ENCODE measurements at places on chromosomes 7 and 10. TPM values are rescaled to one million over a fixed set of nuclear protein-coding genes. Genes with fewer than 3 reads are reported as not detected.

GRCh38 chr10:88379575-88379974 is 203.5 kb downstream of the RNLS start:
- no peak for DNase-seq
- no peaks in the 10 kb centered on the region for H3K4me1 ChIP-seq
- H3K27ac ChIP-seq, result no peak overlapping the region
- no peak overlapping the region for H3K4me3 ChIP-seq
- no peaks in the 10 kb centered on the region for H3K36me3 ChIP-seq

DNA sequence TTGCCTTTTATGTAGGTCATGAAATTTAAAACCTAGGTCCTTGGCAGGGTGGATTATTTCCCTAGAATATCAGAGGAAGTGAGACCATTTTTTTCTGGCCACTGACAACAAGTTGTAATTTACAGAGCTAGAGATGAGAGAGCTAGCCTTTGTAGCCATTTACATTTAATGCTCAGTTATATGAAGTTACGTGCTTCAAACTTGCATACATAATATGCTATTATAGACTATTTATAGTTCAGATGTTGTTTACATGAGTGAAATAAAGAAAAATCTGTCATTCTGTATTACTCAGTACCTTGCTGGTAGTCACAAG is 234.9 kb upstream of the MBL2 start:
- H3K4me1 ChIP-seq, result no peaks in the 10 kb centered on the region
- no peak overlapping the region for H3K4me3 ChIP-seq
- no peaks in the 10 kb centered on the region for H3K27me3 ChIP-seq
- no peaks in the 10 kb centered on the region for H3K36me3 ChIP-seq

GRCh38 chr10:72107325-72108003 is 19.1 kb upstream of the SPOCK2 start:
- peaks cover 8% of the 10 kb centered on the region for H3K4me1 ChIP-seq
- no peak overlapping the region for H3K27ac ChIP-seq
- no peak overlapping the region for H3K4me3 ChIP-seq
- H3K27me3 ChIP-seq, result no peaks in the 10 kb centered on the region

- H3K4me3 ChIP-seq, result no peak within 1 kb of the TSS
- no peak for DNase-seq
- H3K27ac ChIP-seq, result no peak within 1 kb of the TSS
- H3K27me3 ChIP-seq, result peaks cover 8% of the 10 kb centered on the region
Observed at GRCh38 chr7:155811895-155812761, at the start of gene SHH. Gene SHH (minus strand): TSS chr7:155812463. CDS start chr7:155812122, 341 bp downstream.

GIMAP4 gene
- 26.2 TPM for polyA plus RNA-seq
